ENCODE measurements at places on chromosomes 6 and 20.

DNA sequence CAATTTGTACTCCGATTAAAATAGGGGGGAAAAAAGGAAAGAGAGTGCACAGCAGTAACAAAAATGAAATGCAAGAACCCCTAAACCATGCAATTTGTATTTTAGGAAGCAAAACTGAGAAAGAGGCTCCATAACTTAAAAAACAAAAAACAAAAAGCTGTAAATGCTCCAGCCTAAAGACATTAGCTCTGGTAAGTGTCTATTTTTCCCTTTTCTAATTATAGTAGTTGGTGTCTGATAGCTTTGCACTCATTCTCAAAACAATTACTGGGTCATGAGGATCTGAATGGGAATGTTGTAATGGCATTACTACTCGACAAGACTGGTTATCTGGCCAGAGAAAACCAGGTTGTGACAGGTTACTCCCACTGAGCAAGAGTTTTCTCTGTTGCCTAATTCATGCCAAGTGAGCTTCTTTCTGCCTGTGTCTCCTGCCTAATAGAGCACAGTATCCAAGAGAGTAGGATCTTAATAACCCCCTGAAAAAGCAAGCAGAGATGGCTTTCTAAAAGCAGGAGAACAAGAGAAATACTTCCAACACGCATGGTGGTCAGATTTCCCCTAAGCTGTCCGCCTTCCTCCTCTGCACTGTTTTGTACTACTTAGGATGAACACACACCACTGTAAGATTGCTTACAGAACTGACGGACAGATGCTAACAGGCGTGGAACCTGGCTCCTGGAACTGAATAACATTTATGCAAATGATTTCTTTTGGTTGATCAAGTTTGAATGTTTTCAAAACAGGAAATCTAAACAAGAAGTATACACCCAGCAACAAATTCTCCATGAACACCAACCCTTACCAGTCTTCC lies 86.4 kb downstream of the FKBP5 start:
- DNase-seq = no peak

GRCh38 chr20:2795451-2795850 lies 5.0 kb downstream of the CPXM1 start:
- no peak for DNase-seq

- DNase-seq = no peak
These were observed 24.6 kb downstream of the RAMACL start for GRCh38 chr6:166561771-166562359.

DNA sequence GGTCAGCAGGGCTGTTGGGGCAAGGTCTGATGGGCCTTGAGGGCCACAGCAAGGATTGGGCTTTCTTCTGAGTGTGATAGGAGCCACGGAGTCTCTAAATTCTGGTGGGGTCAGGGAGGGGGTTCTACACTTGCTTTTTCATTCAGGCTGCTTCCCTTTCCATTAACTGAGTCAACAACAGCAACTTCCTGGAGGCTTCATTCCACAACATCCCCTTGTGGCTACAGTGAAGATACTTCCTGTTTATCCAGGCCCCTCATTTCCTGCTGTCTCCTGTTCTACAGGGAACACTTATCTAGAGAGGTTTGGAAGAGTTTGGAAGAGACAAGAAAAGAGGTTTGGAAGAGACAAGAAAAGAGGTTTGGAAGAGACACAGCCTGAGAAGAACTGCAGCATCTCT lies 144.8 kb upstream of the ENPP5 start:
- no peak for DNase-seq

DNA sequence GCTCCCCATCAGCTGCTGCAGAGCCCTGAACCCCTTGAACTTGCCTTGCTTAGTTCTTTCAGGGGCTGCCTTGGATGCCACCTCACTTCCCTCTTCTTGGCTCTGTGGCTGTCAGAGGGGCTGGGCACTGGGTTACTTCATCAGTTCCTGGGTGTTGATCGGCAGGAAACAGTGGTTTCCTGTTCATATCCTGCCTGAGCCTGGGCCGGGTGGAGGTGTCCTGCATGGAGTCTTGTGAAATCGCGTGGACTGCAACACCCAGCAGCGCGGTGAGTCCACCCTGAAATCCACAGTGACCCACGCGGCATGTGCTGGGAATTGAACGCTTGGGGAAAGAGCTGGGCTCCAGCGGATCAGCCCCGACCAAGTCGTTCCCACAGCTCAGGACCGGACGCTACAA lies 97.5 kb downstream of the CDH26 start:
- DNase-seq = peak; percentile 52

Data from dorsolateral prefrontal cortex (tissue), 122 donors.